B cell (primary cell): ENCODE measurements at places on chromosomes 7 and 10. TPM values are rescaled to one million over a fixed set of nuclear protein-coding genes. Genes with fewer than 3 reads are reported as not detected.

GRCh38 chr10:34109952-34110702, 705.0 kb downstream of the PARD3 start:
- no peaks in the 10 kb centered on the region for H3K36me3 ChIP-seq
- no peaks in the 10 kb centered on the region for H3K4me1 ChIP-seq
- no peak for DNase-seq
- no peak overlapping the region for H3K27ac ChIP-seq
- H3K27me3 ChIP-seq = no peaks in the 10 kb centered on the region
- H3K4me3 ChIP-seq = no peak overlapping the region

- DNase-seq = no peak
- no peaks in the 10 kb centered on the region for H3K27me3 ChIP-seq
- H3K36me3 ChIP-seq = no peaks in the 10 kb centered on the region
- no peak overlapping the region for H3K27ac ChIP-seq
Observed at GRCh38 chr10:113430634-113431397, 122.0 kb upstream of the HABP2 start.

DNA sequence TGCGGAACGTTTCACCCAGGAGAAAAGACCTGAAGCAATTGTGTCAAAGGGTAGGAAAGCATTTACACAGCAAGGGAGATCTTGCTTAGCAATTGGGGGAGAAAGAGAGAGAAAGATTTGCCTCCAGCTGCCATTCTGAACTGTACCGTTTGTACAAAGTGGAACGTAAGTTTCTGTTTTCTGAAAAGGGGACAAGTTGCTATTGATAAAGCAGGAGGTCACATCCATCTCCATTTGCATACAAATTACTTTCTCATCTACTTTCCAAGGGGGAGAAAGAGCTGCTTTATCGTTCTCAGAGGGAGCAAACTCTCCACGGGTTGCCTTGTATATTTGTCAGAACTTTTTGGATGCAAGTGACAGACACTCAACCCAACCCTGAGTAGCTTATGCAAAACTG, 92.0 kb upstream of the CARD11 start:
- no peaks in the 10 kb centered on the region for H3K36me3 ChIP-seq
- DNase-seq = no peak
- no peak overlapping the region for H3K27ac ChIP-seq
- no peak overlapping the region for H3K4me3 ChIP-seq

- H3K4me1 ChIP-seq = peaks cover 3% of the 10 kb centered on the region
- no peaks in the 10 kb centered on the region for H3K27me3 ChIP-seq
- no peak for DNase-seq
- no peak within 1 kb of the TSS for H3K27ac ChIP-seq
- H3K4me3 ChIP-seq = no peak within 1 kb of the TSS
Observed at GRCh38 chr10:90920986-90921666, at the start of gene ANKRD1. Gene ANKRD1 (minus strand): TSS chr10:90921087. CDS start chr10:90921027, 60 bp downstream.

ACSL5 gene
- 31.5 and 32.5 TPM in 2 replicates for polyA plus RNA-seq

VWDE gene
- 0.03 TPM in 1 of 2 replicates, not detected in the other for polyA plus RNA-seq

MYO1G gene
- polyA plus RNA-seq = 204 and 239 TPM in 2 replicates

- DNase-seq = peak; percentile 22
- no peak overlapping the region for H3K4me3 ChIP-seq
- H3K36me3 ChIP-seq = no peaks in the 10 kb centered on the region
- no peaks in the 10 kb centered on the region for H3K27me3 ChIP-seq
- no peak overlapping the region for H3K27ac ChIP-seq
Observed at GRCh38 chr7:39184391-39184790, 206.7 kb downstream of the POU6F2 start.

DNA sequence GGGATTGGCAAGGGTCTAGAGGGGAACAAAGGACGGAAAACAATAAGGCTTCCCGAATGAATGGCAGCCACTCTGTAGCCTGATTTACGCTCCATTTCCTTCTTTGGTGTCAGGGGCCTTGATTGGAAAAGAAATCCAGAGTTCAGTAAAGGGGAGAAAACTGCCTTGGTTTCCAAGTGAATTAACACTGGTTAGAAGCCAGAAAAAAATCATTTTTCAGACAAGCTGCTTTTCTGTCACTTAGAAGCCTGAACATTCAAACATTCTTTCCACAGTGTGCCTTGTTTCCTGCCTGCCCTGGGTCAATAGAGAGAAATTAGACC, 283 bp upstream of the TRDMT1 start:
- H3K36me3 ChIP-seq = no peaks in the 10 kb centered on the region
- peak overlapping the region; percentile 56 for H3K27ac ChIP-seq
- DNase-seq = no peak

- no peaks in the 10 kb centered on the region for H3K27me3 ChIP-seq
- no peaks in the 10 kb centered on the region for H3K36me3 ChIP-seq
- DNase-seq = no peak
- no peak overlapping the region for H3K27ac ChIP-seq
Observed at GRCh38 chr10:29620112-29620690, 14.6 kb downstream of the SVIL start.

GRCh38 chr10:47182934-47183703, 116.9 kb upstream of the GDF10 start:
- no peak overlapping the region for H3K27ac ChIP-seq
- no peak overlapping the region for H3K4me3 ChIP-seq
- H3K36me3 ChIP-seq = no peaks in the 10 kb centered on the region
- DNase-seq = no peak

DNA sequence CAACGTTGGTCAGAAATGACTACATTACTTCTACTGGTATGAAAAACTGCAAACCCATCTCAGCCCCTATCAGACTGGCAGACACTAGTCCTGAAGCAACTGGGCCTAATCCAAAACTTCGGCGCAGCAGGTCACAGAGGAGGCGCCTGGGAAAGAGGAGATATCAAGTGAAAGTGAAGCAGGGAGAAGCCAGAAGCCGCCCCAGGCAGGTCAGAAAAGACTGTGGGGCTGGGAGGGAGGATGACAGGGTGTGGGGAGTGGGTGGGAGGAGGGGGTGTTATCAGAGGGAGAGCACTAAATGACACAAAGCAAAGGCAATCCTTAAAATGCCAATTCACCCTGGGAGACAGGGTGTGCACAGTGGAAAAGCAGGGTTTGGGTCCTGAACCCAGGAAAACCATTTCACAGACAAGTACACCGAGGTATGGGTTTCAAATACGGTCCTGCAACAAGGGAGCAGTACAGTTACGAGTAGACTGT, 731 bp downstream of the CHCHD3 start:
- no peaks in the 10 kb centered on the region for H3K27me3 ChIP-seq
- peaks cover 11% of the 10 kb centered on the region for H3K4me1 ChIP-seq
- H3K27ac ChIP-seq = peak overlapping the region; percentile 79

GRCh38 chr7:34080513-34080912, 175.2 kb downstream of the BMPER start:
- H3K27ac ChIP-seq = no peak overlapping the region
- H3K36me3 ChIP-seq = no peaks in the 10 kb centered on the region
- H3K4me1 ChIP-seq = no peaks in the 10 kb centered on the region
- no peak for DNase-seq

DNA sequence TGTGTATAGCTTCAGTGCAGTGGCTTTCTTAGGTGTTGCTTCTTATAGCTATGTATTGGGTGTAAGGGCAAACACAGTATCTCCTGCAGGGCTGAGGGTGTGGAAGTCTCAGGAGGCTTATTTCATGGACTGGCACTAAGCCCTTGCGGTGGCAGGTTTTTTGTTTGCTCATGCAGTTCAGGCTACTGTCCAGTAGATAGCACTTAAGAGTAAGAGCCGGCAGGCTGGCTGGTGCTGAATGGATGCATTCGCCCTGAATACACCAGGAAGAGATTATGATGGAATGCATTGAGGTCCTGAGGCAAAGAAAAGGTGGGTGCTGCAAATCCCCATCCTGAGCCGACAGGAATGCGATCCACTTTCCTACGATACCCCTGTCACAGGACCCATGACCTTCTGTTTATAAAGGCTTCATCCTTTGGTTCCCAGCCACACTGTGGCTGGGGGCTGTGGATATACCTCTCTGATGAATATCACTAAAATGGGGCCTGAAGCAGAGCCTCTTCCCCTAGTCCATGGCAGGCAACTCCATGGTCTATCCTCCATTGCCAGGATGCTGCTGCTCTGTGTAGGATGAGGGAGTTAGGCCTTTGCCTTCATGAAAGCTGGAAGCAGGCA, 44.9 kb downstream of the ANXA8 start:
- no peaks in the 10 kb centered on the region for H3K4me1 ChIP-seq
- no peak overlapping the region for H3K4me3 ChIP-seq
- H3K27me3 ChIP-seq = peaks cover 7% of the 10 kb centered on the region
- no peak overlapping the region for H3K27ac ChIP-seq

GRCh38 chr7:2123360-2123759, 109.4 kb downstream of the MAD1L1 start:
- no peak overlapping the region for H3K27ac ChIP-seq
- no peaks in the 10 kb centered on the region for H3K27me3 ChIP-seq
- no peak for DNase-seq
- peaks cover 7% of the 10 kb centered on the region for H3K4me1 ChIP-seq
- H3K4me3 ChIP-seq = no peak overlapping the region
- no peaks in the 10 kb centered on the region for H3K36me3 ChIP-seq

DNA sequence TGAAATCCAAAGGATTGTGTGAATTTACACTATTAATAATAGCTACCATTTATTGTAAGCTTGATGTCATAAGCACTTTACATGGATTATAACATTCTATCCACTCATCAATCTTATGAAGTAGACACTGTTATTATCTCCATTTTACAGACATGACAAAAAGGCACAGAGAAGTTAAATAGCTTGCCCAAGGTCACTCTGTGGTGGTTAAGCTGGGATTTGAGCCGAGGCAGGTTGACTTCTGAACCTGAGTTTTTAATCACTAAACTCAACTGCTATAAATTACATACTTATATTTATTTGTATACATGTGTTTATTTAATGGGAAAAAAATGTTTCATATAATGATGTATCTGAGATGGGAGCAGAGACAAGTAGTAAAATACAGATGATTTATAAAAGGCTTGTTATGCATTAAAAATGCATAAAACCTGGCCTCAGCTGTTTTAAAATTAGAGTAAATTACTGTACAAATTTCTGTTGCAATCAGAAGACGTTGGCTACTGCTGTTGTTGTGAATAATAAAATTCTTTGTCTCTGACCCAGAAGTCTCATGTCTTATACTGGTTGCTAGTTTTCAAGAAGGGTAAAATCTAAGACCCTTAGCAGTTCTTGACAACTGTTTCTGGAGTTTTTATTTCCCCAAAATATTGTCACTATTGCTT, 61.1 kb upstream of the CALD1 start:
- DNase-seq = no peak
- H3K4me1 ChIP-seq = no peaks in the 10 kb centered on the region
- H3K36me3 ChIP-seq = no peaks in the 10 kb centered on the region
- no peak overlapping the region for H3K4me3 ChIP-seq
- H3K27me3 ChIP-seq = no peaks in the 10 kb centered on the region

- H3K36me3 ChIP-seq = no peaks in the 10 kb centered on the region
- no peak for DNase-seq
- H3K27ac ChIP-seq = no peak overlapping the region
- no peak overlapping the region for H3K4me3 ChIP-seq
- no peaks in the 10 kb centered on the region for H3K27me3 ChIP-seq
Observed at GRCh38 chr10:64334084-64334483, 812.9 kb downstream of the REEP3 start.

DNA sequence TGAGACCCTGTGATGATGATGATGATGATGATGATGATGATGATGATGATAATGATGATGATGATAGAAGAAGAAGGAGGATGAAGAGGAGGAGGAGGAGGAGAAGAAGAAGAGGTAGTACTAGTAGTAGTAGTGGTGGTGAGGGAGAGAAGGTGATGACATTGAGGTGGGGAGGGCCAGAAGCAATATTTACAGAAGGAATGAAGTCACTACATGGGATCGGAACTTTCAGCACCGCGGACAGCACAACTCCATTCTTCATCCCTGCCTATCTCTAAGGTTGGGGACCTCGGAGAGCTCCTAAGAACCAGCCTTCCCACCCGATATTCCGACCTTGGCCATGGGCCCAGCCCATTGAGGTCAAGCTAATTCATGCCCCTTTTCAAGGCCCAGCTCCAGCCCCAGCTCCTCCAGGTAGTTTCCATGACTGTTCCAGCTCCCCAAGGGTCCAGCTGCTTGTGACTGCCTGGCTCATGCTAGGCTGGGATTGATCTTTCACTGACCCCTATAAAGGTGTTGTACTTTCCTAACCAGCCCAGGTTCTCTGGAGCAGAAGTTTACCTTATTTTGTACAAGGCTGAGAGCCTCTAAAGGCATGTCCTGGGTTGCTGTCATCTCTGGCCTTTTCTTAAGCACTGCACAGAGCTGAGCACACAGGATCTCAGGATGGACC, 10.3 kb downstream of the CRHR2 start:
- no peak for DNase-seq
- no peaks in the 10 kb centered on the region for H3K4me1 ChIP-seq
- H3K4me3 ChIP-seq = no peak overlapping the region
- no peaks in the 10 kb centered on the region for H3K36me3 ChIP-seq
- no peak overlapping the region for H3K27ac ChIP-seq

DNA sequence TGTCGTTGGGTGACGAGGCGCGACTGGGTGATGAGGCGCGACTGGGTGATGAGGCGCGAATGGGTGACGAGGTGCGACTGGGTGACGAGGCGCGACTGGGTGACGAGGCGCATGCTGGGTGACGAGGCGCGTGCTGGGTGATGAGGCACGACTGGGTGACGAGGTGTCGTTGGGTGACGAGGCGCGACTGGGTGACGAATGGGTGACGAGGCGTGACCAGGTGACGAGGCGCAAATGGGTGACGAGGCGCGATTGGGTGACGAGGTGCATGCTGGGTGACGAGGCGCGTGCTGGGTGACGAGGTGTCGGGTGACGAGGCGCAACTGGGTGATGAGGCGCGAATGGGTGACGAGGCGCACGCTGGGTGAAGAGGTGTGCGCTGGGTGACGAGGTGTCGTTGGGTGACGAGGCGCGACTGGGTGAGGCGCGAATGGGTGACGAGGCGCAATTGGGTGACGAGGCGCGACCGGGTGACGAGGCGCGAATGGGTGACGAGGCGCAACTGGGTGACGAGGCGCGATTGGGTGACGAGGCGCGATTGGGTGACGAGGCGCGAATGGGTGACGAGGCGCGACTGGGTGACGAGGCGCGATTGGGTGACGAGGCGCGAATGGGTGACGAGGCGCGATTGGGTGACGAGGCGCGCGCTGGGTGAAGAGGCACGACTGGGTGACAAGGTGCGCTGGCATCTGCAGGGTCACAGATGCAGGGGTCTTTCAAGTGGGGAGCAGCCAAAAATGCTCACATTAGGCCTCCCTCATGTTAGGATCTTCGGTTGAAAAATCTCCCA, 7.9 kb upstream of the NOM1 start:
- peaks cover 6% of the 10 kb centered on the region for H3K4me1 ChIP-seq
- no peak overlapping the region for H3K27ac ChIP-seq
- no peaks in the 10 kb centered on the region for H3K36me3 ChIP-seq

DNA sequence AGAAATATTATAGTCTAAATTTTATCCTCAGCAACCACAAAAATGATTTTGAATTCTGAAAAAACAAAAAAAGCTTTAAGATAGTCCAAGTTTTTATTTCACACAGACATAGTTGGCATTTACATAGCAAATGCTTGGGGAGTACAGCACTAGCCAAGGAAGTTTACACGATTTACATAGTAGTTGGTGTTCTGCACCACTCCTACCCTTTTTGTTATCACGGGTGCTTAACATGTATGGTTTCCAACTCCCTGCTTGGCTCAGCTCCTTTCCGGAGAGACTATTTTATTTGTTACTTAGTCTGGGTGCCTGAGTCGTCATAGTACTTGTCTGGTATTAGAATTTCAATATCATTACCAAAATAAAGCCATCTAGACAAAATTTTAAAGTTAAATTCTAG, 8.8 kb upstream of the GHRHR start:
- H3K4me1 ChIP-seq = no peaks in the 10 kb centered on the region
- H3K36me3 ChIP-seq = no peaks in the 10 kb centered on the region
- H3K27me3 ChIP-seq = no peaks in the 10 kb centered on the region
- DNase-seq = no peak

GRCh38 chr7:29871787-29872398, 65.6 kb downstream of the WIPF3 start:
- no peaks in the 10 kb centered on the region for H3K27me3 ChIP-seq
- H3K36me3 ChIP-seq = no peaks in the 10 kb centered on the region
- H3K4me3 ChIP-seq = no peak overlapping the region
- DNase-seq = no peak
- H3K4me1 ChIP-seq = no peaks in the 10 kb centered on the region

FRMD4A gene
- 0.22 and 0.76 TPM in 2 replicates for polyA plus RNA-seq
